ENCODE measurements at places on chromosomes 11 and 22. TPM values are rescaled to one million over a fixed set of nuclear protein-coding genes. Genes with fewer than 3 reads are reported as not detected.

SLCO2B1 gene
- total RNA-seq, result under 0.01 TPM

GLYATL1 gene
- total RNA-seq, result 0.81 TPM

GGTLC2 gene
- total RNA-seq, result not detected

SLC5A1 gene
- total RNA-seq, result not detected

HTR3B gene
- total RNA-seq, result not detected

OR51F1 gene
- total RNA-seq, result not detected

GAB4 gene
- total RNA-seq, result 0.81 TPM

OR2AT4 gene
- under 0.01 TPM for total RNA-seq

IRAG1 gene
- 0.27 TPM for total RNA-seq

MIF gene
- 243 TPM for total RNA-seq

PIH1D2 gene
- total RNA-seq, result 0.54 TPM

KCNJ1 gene
- under 0.01 TPM for total RNA-seq

NXPE1 gene
- total RNA-seq, result not detected

CCDC116 gene
- total RNA-seq, result 0.27 TPM

CELSR1 gene
- total RNA-seq, result 1.3 TPM

KCNJ5 gene
- 0.27 TPM for total RNA-seq

C1QTNF4 gene
- 97.2 TPM for total RNA-seq

OR52K1 gene
- total RNA-seq, result under 0.01 TPM

OR51E2 gene
- total RNA-seq, result under 0.01 TPM

C11orf97 gene
- total RNA-seq, result not detected

THY1 gene
- 2.2 TPM for total RNA-seq
